HS-5 (cell line): ENCODE measurements at places on chromosomes 4 and X.

GRCh38 chr4:21139327-21139726 lies 439.1 kb downstream of the PACRGL start:
- no peak for DNase-seq

DNA sequence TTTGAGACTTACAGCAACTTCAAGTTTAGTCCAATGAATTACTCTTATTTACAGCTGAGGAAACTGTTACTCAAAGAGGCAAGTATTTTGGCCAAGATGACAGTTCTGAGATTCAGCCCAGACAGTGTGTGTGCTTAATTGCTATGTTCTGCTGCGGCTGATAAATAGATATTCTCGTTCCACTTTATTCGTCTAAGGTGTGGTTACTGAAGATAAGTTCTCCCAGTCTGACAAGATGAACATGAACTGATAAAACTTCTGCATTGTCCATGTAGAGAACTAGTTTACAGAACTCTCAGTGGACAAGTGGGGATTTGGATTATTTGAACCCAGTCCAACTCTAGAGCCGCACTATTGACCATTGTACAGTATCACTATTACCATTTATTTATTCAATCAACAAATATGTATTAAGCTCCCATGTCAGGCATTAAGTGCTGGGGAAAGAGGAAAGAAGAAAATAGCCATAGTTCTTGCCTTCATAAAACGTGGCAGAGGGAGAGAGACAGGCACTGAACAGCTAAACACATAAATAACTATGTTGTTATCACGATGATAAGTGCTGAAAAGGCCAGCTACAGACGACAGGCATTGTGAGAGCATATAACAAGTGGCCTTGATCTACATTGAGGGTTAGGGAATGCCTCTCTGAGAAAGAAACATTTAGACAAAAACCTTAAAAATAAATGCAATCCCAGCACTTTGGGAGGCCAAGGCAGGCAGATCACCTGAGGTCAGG lies 4.0 kb upstream of the DHX15 start:
- no peak for DNase-seq

DNA sequence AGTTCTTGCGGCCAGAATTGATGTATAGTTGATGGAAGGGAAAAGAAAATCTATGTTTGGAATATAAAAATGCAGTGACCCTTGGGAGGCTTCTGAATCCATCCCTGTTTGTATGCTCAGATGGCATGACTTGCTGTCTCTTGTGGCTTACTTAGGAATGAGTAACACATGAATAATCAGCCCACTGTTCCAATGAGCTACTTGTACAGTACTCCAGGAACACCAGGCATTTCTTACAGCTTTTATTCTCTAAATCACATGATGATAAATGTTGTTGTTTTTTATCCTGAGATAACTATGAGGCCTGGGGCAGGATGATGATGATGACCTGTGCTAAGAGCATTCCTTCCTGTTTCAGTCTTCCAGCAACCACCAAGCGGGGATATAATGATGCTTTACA lies 18.9 kb downstream of the TMPRSS11E start:
- peak; percentile 72 for DNase-seq

- no peak for DNase-seq
Measured at GRCh38 chrX:118116713-118117550, at the start of gene KLHL13. KLHL13 (minus strand) TSS chrX:118116810; CDS start chrX:118028473, 88,337 bp downstream.

DNA sequence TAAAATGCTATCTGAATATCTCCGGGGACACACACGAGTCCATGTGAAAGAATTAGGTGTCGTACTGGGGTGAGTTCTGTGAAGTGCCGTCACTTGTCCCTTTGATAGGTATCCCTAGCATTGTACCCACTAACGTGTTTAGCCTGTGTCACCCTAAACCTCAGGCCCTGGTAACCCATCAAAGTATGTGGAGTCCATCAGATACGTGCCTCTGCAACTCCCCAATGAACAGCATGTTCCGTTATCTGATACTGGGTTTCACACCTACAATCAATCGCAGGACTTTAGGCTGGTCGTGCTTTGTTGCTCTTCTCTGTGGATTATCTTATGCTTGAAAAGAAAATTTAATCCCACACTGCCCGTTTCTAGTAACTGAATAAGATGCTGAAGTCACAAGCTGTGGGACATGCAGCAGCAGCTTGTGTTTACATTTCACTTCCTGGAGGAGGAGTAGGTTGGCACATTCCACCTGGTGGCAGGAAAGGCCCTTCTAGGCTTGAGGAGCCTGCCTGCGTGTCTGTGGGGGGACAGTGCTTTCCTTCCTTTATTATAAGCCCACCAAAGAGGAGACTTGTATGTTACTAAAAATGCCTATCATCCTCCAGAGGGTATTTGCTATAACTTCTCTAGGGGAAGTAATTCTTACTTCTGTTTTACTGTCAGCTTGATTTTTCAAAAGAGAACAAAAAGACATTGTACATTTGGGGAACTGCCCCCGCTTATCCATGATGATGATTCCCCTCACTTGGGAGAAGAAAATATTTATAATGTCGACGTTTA lies 127.2 kb downstream of the FNIP2 start:
- no peak for DNase-seq

GRCh38 chr4:61933527-61933926 lies 733.4 kb downstream of the ADGRL3 start:
- no peak for DNase-seq

DNA sequence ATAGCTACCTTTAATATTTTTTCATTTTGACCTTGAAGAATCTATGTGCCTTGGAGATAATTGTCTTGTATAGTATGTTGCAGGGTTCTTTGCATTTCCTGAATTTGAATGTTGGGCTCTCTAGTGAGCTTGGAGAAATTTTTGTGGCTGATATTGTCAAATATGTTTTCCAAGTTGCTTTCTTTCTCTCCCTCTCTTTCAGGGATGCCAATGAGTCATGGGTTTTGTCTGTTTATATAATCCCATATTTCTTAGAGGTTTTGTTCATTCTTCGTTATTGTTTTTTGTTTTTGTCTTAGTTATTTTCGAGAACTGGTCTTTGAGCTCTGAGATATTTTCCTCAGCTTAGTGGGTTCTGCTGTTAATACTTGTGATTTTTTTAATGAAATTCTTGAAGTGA lies 20.7 kb downstream of the RAB40AL start:
- DNase-seq, result no peak

- DNase-seq, result no peak
Measured at GRCh38 chr4:42150653-42151567, 1.5 kb downstream of the BEND4 start.

DNA sequence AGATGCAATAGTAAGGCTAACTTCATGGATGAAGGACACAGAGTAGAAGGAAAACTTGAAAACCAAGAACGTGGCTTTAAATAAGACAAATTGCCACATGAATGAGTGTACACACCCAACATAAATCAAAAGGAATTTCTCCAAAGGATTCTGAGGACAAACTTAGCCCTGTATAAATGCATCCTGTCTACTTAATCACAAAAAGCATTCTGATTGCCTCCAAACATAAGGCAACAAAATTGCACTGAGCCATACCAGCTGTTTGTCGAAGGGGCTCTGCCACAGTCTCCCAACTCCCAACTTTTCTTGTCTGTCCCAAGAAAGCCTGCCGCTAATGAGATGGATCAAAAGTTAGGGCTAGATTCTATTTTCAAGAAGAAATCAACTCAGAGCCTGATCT lies 194.3 kb downstream of the SOWAHB start:
- no peak for DNase-seq

GRCh38 chrX:43969504-43970501 lies 3.4 kb downstream of the NDP start:
- peak; percentile 32 for DNase-seq
